NCI-H1417 (cell line): ENCODE measurements at places on chromosomes 1 and 21.

DNA sequence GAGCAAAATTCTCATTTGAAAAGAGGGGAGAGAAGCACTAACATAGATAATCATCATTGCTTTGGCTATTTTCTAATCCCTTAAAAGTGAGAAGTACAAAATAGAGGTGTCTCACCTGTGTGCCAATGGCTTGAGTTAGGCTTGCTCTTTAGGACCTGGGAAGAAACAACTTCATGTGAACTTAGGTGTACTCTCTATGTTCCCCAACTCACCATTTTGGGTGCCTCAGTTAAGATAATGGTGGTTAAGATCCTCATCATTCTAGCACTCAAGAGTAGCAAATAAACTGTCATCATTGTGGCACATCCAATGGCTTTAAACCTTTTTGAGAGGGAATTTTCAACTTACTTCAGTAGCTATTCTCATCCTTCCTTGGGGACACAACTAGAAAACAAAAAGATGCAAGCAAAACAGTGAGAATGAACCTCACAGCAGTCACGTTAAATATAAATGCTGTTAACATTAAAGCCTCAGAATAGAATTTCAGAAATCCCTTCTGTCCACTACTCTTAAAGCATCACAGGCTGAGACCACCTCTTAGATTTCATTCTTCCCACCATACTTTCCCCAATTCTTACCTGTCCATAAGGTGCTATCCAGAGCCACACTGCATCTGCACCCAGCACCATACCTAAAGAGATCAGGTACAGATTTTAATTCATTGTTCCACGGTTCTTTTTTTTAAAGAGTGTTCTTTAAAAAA lies 1.2 kb downstream of the GAS5 start:
- no peak for DNase-seq

DNA sequence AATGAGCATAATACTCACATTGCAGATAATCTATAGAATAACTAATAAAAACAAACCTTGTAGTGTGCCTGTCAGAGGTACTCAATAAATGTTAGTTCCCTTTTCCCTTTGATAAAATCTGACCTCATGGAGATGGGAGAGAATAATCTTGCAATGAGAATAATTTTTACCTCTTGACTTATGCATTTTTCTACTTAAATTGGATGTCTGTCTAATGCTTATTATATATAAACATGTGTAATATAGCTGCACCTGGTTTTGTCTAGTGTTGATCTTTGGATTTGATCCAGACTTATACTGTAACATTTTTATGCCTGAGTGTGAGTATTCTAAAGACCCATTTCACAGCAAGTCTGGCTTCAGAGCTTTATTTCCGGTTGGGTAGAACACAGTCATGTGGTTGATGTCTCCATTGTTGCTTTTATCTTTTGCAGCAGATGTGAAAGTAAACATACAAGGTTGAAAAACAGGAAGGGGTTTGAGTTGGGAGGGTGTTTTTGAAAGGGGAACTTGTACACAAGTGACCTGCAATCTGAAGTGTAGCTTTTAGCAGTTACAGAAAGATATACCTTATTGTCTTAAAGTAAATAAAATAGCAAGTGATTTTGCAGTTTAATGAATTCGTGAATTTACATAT lies 12.4 kb downstream of the EPB41 start:
- peak; percentile 70 for DNase-seq

GRCh38 chr1:95041491-95042165 lies 31.1 kb downstream of the ALG14 start:
- DNase-seq: peak; percentile 11

- DNase-seq: no peak
These were observed 5.2 kb downstream of the BRINP3 start for GRCh38 chr1:190472494-190472893.

DNA sequence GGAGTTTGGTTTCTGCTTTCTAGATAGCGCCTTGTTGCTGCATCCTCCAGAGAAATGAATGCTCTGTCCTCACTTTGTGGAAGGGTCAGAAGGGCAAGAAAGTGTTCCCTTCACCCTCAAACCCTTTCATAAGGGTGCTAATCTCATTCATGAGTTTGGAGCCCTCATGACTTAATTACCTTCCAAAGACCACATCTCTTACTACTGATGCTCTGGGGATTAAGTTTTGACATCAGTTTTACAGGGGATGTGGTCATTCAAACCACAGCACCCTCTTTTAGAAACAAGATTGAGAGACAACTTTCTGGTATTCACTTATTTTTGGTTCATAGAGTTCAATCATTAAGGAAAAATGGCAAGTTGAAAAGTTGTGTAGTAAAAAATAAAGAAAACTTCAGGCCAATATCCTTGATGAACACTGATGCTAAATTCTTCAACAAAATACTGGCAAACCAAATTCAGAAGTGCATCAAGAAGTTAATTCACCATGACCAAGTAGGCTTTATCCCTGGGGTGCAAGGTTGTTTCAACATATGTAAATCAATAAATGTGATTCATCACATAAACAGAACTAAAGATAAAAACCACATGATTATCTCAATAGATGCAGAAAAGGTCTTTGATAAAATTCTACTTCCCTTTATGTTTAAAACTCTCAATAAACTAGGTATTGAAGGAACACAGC lies 442.1 kb downstream of the PTBP2 start:
- no peak for DNase-seq

DNA sequence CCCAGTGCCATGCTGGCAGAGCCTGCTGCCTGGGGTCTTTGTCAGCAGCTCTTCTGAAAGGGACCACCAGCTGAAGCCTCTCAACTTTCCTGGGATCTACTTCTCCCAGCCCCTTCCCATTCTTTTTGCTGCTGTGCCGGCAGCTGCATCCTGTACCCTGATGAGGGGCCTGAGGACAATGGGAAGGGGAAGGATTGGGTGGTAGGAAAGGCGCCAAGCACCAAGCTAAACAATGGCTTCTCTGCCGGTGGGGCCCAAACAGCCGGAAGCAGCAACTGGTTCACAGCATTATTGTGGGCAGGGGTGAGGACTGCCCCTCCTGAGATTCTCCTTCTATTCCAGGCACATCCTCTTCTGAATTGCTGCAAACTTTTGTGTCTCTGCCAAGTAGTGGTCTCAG lies 5.0 kb upstream of the EFCAB14 start:
- DNase-seq: peak; percentile 16

DNA sequence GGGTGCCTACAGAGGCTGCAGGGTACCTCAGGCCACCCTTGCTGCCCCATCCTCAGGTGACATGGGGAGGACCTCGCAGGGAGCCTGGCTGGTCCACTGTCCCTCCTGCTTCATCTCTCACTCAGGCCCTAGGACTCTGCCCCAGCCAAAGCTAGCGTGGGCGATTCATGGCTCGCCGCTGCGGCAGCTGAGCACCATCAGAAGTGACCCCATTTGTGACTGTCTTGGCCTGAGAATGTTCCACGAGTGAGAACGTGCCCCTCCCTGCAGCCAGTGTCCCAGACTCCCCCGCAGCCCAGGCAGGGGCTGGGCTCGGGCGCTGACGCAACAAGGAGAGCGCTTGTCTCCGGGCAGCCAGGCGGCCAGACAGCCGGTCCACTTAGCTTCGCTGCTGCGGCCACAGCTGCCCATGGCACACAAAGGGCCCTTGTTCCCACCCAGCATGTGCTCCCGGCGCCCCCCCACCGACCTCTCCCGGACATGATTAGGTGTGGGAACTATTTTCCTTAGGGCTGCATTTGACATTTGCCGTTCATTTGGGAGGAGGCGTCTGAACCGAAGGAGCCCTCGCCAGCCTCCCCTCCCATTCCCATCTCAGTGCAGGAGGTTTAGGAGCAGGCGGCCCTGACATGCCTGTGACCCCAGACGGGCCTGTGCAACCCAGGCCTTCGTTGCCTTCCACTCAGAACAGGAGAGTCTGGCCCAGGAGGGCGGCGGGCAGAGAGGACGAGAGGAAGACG lies 19.3 kb upstream of the POFUT2 start:
- no peak for DNase-seq

DNA sequence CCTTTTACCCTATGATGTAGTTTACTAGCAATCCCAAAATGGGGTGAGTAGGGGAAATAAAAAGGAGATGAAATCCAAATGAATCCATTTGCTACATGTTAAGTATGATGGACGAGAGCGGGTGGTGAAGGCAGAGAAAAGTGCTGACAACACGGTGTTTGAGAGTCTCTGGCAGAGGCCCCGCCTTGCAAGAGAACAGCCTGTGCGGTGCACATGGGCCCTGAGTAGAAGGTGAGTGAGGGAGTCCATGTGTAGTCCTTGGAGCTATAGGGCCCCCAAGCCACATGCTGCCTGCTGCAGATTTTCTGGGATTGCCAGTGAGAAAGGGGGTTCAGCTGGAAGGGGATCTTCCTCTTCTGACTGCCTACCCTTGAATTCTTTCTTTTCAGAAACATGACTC lies 177.1 kb downstream of the TNR start:
- no peak for DNase-seq

DNA sequence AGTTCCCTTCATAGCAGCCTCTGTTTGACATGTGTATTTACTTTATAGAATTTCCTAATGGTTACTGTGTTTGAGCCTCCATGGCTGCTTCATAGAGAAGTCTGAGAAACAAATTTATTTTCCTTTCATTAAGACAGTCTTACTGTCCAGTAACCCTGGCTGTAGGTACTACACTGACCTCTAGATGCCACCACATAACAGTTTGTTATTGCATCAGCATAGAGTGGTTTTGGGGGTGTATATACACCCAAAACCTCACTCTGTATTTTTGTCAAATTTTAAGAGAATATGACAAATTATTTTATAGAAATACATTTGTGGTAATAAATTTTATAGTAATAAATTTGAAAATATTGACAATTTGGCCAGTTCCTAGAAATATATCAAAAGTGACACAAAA lies 57.3 kb downstream of the OBSCN start:
- no peak for DNase-seq

GRCh38 chr1:166924823-166925541 lies 48.9 kb upstream of the TADA1 start:
- no peak for DNase-seq

- no peak for DNase-seq
These were observed 588 bp downstream of the NEXN start for GRCh38 chr1:77888781-77889642.

GRCh38 chr1:199907361-199907760 lies 120.1 kb upstream of the NR5A2 start:
- no peak for DNase-seq

DNA sequence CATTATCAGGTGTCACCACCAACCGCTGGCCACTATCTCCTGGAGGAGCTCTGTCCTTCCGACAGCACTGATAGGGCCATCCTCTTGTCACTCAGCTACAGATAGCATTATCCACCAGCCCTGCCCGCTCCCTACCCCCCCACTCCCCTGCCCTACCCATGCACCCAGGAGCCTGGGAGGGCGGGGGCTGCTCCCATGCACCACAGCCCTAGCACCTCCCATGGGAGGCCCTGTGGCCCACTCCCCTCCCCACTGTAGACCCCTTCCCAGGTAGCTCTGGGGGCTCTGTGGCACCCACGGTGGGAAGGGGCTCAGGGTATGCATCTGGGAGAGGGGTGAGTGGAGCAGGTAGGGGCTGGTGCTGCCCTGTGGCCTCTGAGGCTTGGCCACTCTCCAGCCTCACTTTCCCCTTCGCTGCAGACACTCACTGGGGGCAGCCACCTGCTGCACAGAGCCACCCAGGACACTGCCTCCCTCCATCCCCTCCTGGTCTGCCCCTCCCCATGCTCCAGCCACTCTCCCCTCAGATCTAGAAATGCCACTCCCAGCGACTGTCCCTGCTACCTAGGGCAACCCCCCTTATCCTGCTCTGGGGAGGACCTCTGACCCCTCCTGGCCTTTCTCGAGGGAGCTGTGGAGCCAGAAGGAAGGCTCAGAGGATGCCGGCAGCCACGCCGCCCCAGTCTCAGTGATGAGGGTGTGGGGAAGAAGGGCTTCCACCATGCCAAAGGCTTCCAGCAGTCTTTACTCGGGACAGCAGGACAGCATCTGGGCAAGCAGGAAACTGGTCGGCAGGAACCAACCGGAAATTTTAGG lies 58.5 kb downstream of the WNT9A start:
- no peak for DNase-seq

- no peak for DNase-seq
These were observed 27.9 kb downstream of the ZBED6 start for GRCh38 chr1:203823306-203823705.

- no peak for DNase-seq
These were observed 327.8 kb upstream of the USP24 start for GRCh38 chr1:55542901-55543504.

DNA sequence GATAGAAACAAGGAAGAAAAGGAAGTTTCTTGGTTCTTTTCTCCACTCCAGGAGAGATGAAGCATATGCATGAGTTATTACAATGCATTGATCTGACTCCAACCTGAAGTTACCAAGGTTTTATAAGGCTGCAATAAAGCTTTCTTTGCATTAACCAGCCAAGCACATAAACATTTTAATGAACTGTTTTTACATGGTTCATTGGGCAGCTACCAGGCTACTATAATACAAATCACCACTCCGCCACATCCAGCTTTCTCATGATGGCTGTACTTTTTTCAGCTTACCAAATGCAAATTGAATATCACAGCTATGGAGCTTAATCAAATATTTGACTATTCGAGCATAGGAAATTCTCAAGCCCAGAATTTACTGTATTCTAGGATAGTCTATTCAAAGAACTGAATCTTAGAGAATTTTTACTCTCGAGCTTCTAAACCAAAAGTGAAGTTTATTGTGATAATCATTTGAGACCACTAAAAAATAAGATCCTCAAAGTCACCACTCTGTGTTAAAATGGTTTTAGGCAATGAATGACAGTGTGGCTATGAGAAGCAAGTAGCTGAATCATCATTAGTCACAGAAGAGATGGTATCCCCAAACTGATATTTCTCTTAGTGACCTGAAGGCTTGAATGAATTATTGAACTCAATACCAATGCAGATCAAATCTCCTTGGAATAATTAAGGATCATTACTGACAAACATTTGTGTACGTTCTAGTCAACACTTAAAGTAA lies 58.6 kb upstream of the ZNF281 start:
- peak; percentile 18 for DNase-seq

DNA sequence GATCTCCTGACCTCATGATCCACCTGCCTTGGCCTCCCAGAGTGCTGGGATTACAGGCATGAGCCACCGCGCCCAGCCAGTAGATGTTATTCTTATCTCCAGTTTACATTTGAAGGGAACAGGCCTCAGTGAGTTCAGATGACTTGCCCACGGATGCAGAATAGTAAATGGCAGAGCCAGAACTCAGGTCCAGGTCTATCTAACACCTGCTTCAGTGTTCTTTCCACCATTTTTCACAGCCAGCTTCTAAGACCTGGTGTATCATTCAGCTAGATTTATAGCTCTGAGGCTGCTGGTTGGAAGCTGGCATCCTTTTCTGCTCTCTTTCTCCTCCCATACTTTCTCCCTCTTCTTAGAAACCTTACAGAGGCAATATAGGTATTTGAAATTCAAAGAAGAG lies 10.8 kb downstream of the FABP3 start:
- DNase-seq: no peak

GRCh38 chr1:18157352-18157751 lies 49.8 kb downstream of the IGSF21 start:
- DNase-seq: no peak

- no peak for DNase-seq
These were observed 6.5 kb upstream of the IGSF3 start for GRCh38 chr1:116674011-116674531.
